Stimulated activated CD4-positive, alpha-beta T cell treated with anti-CD3 and anti-CD28 coated beads, Interleukin-4, amount 100 ng/mL, for 48 hours (primary cell): ENCODE measurements at places on chromosomes 16 and 17.

GRCh38 chr17:80270104-80270503 is 9.5 kb downstream of the RNF213 start:
- DNase-seq: no peak

GRCh38 chr17:8728971-8729370 is 15.7 kb downstream of the CCDC42 start:
- DNase-seq: no peak

DNA sequence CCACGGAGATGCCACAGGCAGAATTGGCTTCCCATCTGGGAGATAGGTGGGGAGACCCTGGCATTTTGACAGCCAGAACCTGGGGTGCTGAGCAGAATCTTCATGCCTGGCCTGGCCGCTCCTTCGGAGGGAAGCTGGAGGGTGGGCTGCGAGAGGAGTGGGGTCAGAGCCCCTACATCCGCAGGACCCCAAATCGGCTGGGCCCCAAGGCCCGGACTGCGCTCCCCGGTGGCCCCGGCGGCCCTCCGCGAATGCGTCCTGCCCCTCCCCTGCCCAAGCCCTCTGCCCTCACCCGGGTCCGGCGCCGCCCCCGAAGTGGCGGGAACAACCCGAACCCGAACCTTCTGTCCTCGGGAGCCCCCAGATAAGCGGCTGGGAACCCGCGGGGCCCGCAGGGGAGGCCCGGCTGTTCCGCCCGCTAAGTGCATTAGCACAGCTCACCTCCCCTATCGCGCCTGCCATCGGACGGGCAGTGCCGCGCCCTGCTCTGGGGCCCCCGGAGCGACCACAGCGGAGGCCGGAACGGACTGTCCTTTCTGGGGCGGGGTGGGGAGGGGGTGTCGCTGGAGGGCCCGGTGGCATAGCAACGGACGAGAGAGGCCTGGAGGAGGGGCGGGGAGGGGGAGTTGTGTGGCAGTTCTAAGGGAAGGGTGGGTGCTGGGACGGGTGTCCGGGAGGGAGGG is 850 bp upstream of the PNMT start:
- no peak for DNase-seq

GRCh38 chr16:78096386-78096785 is 3.1 kb upstream of the WWOX start:
- DNase-seq: no peak

- no peak for DNase-seq
Observed at GRCh38 chr16:56870276-56870888, 5.4 kb downstream of the SLC12A3 start.
